HepG2 (cell line): ENCODE measurements at places on chromosomes 7 and 10. TPM values are rescaled to one million over a fixed set of nuclear protein-coding genes. Genes with fewer than 3 reads are reported as not detected.

The WNT8B gene
- total RNA-seq = 0.07 TPM in 1 of 2 replicates, not detected in the other

The FAM237B gene
- not detected in 2 replicates for total RNA-seq

The TMEM225B gene
- 0.60 and 0.95 TPM in 2 replicates for total RNA-seq

The PTF1A gene
- total RNA-seq = not detected in 2 replicates

The PRTFDC1 gene
- not detected in 2 replicates for total RNA-seq

The RRP12 gene
- 30.6 and 39.4 TPM in 2 replicates for total RNA-seq

The SEMA4G gene
- total RNA-seq = 42.9 and 46.2 TPM in 2 replicates
